ENCODE measurements at places on chromosomes 16 and 17.

DNA sequence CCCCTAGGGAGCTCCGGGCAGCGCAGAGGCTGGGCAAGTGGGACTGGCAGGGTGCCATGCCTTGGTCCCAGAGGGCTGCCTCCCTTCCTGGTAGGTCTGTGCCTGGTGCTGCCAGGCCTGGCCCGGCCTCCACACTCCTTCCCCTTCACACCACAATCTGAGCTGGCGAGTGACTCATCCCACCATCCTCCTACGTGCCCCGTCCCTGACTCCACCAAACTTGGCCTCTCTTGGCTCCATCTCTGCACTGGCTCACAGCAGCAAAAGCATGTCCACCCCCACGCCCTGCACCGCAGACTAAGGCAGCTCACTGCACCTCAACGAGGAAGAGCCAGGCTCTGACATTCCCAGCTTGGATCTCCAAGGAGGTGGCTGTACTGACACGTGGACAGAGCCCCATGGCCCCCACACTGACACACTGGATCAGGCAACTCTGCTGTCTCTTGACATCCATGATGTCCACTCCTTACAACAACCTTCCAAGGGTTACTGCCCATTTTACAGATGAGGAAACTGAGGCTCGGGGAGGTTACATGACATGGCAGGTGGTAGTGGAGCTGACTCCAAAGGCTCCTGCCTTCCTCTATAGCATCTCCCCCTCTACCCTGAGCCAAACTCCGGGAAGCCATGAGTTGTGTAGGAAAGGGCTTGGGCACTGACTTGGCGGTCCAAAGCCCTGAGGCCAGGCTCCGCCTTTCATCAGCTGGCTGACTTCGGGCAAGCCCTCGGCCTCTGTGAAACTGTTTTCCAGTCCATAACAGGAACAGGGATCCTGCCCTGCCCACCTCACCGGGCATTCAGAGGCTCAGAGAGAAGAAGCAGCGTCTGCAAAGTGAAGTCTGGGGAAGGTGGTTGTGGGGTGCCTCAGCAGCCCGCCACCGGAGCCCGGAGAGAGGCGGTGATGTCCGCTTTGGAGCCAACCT lies 20.1 kb upstream of the KRT19 start:
- DNase-seq, result no peak

DNA sequence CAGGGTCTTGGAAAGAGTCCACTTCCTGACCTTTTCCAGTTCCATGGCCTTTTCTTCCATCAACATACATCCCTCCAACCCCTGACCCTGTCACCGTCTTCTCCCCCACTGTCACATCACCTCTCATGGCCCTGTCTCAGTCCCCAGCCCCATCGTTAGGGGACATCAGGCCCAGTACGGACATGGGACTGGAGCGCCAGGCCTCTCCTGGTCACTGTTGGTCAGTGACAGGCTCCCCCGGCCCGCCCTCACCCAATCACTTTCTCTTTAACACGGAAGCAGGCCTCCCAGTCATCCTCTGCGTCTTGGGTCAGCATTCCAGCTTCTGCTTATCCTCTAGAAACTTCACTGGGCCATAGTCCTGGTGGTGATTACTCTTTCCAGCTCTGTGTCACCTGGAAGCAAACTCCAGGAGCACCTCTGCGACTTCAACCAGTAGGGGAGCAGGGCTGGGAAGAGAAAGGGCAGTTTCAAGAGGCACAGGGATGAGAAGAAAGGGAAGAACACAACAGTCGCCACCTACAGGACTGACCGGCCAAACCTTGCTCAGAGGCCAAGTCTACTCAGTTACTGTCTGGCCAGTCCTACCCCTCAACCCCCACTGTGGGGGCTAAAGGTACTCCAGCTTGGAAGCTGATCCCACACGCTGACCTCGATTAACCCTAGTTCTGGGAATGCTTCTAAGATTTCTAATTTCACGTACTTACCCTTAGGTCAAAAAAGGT lies 15.9 kb upstream of the ICAM2 start:
- no peak for DNase-seq

DNA sequence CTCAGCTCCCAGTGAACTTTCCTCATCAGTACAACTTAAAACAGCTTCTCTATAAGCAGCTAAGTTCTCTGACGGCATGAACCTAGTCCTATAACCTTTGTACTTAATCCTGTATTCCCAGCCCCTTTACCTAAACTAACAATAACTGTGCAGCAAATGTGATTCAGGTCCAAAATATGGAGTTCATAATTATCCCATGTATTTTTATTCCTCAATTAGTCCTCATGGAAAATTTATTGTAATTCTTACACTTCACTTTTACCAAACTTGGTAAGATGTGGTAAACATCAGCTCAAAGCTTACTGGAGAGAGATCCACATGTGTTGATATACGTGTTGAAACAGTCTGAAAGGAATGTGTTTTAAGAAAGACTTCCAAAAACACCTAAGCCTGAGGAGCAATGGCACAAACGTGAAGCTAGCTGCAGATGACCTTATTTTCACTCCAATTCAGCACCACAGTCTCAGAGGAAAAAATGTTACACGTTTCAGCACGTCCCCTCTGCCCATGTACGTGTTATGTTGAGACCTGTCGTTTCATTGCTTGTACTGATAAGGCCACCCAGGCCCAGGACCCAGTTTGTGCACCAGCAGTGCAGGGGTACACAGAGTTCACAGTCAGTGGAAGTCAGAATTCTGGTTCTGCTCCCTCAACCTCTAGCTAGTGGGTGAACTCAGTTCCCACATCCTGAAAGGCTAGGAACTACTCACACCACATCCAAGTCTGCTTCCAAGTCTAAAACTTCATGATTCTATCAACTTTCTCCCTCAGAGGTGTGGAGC lies 7.1 kb downstream of the USP31 start:
- no peak for DNase-seq

- DNase-seq, result no peak
These were observed 1470.1 kb upstream of the GOT2 start for GRCh38 chr16:60204181-60204580.

DNA sequence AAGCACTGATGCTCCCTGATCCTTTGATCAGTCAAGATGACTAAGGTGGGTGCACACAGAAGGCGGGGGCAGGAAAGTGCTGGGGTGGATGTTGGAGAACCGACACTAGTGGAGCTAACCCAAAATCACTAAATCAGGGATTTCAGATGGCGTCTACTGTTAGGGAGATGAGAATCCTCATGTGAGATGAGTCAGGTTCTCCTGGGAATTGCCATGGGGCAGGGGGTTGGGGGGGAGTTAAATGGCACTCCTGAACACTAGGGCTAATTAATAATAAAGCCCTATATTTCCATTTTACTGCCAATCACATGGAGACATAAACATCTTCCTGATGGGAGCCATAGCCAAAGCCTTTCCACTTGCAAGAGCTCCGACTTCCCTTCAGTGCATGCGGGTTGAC lies 804.1 kb downstream of the KCNJ18 start:
- no peak for DNase-seq
